ENCODE measurements at places on chromosomes 11 and 22.

GRCh38 chr11:58345204-58345603, 13.7 kb downstream of the OR5B17 start:
- no peak for DNase-seq

DNA sequence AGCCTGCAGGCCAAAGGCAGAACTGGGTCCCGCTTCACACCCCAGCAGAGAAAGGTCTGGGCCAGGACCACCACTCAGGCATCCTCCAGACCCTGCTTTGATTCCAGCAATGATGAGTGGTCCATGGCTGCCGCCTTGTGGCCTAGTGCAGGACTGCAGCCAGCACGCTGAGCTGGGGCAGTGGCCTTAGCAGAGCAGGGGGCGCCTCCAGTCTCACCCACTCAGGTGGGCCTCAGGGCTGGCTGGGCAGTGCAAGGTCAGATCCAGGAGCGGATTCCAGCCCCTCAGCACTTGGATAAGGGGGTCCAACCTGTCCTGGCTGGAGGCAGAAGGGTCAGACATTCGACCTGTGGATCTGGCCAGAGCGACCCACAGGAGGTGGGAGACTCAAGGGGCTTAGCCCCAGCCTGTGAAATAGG, 9.6 kb upstream of the PDE2A start:
- peak; percentile 36 for DNase-seq

- no peak for DNase-seq
These were observed 39.0 kb downstream of the RTL6 start for GRCh38 chr22:44459041-44459440.

DNA sequence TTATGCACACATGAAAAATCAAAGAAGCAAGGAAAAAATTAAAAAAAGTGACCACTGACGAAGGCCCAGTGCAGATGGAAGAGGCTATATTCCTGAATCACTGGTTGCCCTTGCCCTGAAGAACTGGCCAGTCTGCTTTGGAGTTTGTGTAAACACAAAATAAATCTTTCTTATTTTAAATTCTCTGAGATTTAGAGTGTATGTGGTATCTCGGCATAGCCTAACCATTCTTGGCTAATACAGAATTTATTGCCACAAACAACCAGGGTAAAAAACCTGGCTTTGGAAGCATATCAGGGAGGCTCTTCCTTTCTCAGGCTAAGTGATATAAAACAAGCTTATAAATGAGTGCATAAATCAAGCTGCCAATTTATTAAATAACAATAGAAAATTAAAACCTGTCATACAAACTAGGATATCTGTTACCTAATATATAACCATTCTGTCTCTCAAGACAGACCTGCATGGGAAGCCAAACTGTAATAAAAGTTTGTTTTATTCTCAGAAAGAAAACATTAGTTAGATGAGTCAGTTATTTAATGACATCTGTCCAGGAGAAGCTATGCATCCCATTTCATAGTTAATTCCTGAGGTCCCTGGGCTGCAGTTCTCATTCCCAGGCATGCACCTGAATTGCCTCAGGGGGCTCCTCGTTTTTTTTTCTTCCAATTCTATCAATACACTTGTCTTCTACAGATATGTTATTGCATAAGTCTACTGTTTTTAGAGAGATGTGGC, 6.1 kb upstream of the TMEM135 start:
- no peak for DNase-seq

- no peak for DNase-seq
These were observed 275.3 kb downstream of the ETS1 start for GRCh38 chr11:128311742-128312719.

DNA sequence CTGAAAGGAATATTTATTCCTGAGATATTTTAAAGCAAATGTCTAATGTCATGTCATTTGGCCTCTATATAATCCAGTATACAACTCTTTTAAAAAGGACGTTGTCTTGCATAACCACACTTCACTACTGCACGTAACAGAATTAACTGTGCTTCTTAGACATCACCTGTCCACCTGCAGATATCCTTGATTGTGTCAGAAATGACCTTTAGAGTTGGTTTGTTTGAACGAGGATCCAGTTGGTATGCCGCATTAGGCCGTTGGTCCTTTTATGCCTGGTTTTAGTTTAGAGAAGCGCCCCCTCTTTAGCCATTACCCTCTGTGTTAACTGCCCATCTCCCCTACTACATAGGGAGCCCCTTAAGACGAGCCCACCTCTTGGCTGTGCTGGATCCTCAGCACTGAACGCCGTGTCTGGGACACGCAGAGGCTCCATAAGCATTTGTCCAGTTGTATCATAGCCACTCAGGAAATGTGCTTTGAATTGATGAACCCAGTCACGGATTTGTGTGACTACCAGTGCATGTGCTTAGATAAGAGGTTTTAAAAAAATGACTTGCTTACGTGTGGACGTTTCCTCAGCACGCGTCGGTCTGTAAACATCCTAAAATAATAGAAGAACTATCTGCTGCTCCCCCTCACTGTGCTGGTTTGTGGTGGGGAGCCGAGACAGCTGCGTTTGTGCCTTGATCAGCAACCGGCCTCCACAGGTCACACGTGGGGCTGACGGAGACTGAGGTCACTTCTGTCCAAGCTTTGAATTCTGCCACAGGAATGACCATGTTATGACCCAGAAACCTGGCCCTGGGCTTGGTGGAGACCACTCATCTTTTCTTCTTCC, 4.0 kb downstream of the MICAL2 start:
- DNase-seq = no peak

GRCh38 chr11:132993991-132994502, 538.3 kb downstream of the OPCML start:
- DNase-seq = no peak

- no peak for DNase-seq
These were observed 137.9 kb upstream of the RASSF10 start for GRCh38 chr11:12871241-12871640.

DNA sequence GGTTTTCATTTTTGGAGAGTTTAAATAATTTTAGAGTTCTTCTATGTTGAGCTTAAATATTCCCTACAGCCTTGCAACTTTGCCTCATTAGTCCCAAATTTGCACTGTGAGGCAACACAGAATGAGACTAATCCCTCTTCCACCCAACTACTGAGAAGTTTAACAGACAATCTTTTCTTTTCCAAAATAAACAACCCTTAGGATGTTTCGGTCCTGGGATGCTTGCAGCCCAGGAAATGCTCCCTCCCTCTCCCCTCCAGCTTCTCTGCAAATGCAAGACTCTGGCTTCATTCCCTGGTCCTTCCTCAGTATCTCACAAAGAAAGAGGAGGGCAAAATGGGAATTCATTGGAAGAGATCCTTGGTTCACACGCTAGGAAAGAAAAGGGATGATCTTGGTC, 222.5 kb downstream of the ST3GAL4 start:
- DNase-seq = no peak

- DNase-seq = peak; percentile 71
These were observed 2.0 kb downstream of the HEPN1 start for GRCh38 chr11:124920870-124921609.

GRCh38 chr11:48123934-48124755, 92.5 kb upstream of the OR4B1 start:
- no peak for DNase-seq

DNA sequence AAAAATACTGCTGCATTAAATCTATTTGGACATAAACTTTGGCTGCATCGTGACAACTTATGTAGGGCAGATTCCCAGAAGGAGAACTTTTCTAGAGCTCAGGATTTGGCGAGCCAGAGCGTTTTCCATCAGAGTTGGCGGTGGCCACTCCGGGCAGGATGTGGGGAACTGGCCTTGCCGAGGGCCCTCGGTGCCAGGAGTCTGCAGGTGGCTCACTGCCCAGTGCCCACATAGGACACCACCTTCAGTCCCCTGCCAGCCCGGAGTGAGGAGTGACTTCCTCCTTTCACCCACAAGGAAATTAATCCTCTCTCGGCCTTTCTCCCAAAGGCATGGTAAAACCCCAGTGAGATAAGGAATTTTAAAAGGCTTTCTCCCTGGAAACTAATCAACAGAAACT, 1.6 kb upstream of the LGALS2 start:
- no peak for DNase-seq

GRCh38 chr11:73286240-73286810, 14.2 kb downstream of the P2RY6 start:
- no peak for DNase-seq

- no peak for DNase-seq
These were observed 518.7 kb downstream of the NTM start for GRCh38 chr11:131889146-131889577.

GRCh38 chr11:65505466-65506289, 6.8 kb downstream of the MALAT1 start:
- no peak for DNase-seq

- no peak for DNase-seq
These were observed 8.8 kb upstream of the CEP295 start for GRCh38 chr11:93652679-93653078.

GRCh38 chr11:73614591-73614990, 16.7 kb upstream of the FAM168A start:
- DNase-seq = no peak

GRCh38 chr22:43227239-43227630, 40.3 kb upstream of the TTLL12 start:
- no peak for DNase-seq

GRCh38 chr11:68651208-68651984, 32.9 kb upstream of the GAL start:
- DNase-seq = no peak

- DNase-seq = no peak
These were observed 184.0 kb downstream of the TBC1D22A start for GRCh38 chr22:46946383-46946962.

GRCh38 chr22:49638788-49639187, 188.9 kb downstream of the BRD1 start:
- no peak for DNase-seq

GRCh38 chr22:35949243-35949642, 79.4 kb downstream of the RBFOX2 start:
- no peak for DNase-seq

- DNase-seq = no peak
These were observed 8.7 kb downstream of the TRIM22 start for GRCh38 chr11:5698281-5698680.

DNA sequence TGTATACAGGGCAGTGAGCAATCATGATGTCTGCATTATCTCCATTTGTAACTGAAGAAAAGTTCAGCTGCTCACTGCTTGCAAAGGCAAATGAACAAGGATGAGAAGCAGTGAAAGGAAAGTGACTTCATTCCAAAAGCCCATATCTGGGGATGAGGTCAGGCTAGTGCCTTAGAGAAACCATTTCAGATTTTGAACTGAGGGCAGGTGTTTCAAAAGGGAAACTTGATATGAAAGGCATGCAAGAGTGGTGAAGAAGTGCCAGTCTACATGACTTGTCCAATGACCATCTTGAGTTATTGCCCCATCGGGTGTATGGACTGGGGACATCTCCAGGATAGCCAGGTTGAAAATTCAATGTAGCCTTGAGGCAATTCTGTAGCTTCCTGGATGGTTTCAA, 7.3 kb upstream of the APOL4 start:
- DNase-seq = no peak

DNA sequence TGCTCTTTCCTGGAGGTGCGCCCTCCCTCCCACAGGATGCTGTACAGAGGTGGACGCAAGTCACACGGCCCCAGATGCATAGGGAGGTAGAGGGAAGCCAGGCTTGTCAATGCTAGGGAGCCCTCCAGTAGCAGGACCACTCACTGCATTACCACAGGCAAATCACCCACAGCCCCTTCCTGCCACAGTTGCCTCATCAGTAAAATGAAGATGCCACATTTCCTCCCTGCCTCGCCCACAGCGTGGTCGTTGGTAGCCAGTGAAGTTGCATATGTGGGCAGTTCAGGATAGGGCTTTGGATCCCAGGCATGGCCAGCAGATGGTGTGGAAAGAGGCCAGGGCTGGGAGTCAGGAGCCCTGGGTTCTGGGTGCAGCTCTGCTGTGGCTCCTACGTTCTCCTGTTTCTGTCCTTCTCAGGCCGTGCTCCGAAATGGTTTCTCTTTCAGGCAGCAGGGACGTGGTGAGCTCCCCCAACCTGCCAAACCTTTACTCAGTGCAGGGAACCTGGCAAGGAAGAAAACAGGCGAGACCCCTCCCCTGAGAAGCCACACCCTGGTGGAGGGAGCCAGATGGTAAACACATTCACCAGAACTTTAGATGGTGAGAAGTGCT, 22.6 kb downstream of the DAGLA start:
- DNase-seq = no peak

DNA sequence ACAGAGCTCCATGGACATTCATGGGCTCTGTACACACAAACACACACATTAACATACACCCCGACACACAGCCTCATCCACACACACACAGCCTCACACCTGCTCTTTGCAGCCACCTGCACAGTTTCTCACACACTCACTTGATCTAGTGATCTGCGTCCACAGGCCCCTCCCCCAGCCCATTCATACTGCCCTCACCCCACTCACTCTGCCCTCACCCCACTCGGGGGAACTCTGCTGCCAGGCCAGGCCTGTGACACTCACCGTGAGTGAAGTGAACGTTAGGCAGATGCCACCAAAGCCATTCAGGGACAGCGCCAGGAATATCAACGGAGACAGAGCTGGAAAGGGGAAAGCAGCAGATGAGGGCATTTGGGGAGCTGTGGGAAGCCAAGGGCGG, 15.0 kb downstream of the SLC43A1 start:
- DNase-seq = no peak

DNA sequence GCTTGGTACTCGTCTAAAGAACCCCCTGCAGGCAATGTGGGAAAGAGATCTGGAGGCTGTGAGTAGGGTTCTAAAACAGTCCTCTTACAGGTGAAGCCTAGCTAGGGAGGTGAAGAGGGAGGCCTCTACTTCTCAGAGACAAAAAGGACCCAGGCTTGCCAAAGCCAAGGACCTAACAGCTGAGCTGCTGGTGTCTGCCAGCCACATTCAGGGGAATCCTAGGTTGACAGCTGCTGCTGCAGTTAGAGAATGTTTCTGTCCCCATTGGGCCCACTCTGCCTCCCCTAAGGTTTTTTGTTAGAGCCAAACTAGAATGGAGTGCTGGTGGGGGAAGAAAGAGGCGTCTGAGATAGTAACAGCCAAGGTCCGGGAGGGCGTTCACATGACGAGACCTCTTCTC, 26.6 kb upstream of the TLCD5 start:
- no peak for DNase-seq

GRCh38 chr11:8227156-8228152, 36.2 kb downstream of the LMO1 start:
- no peak for DNase-seq

GRCh38 chr11:10716543-10717259, 23.1 kb upstream of the IRAG1 start:
- DNase-seq = no peak

- DNase-seq = no peak
These were observed 6.3 kb upstream of the ZC3H12C start for GRCh38 chr11:110086892-110087309.

GRCh38 chr11:65317025-65317786, 2.5 kb downstream of the CDC42EP2 start:
- DNase-seq = no peak

- DNase-seq = no peak
These were observed 77.8 kb upstream of the DDI1 start for GRCh38 chr11:103958475-103959215.

GRCh38 chr11:77080643-77081210, 14.0 kb downstream of the CAPN5 start:
- DNase-seq = no peak

GRCh38 chr11:12435264-12435663, 57.9 kb downstream of the PARVA start:
- DNase-seq = no peak

Data from stimulated activated CD8-positive, alpha-beta memory T cell treated with anti-CD3 and anti-CD28 coated beads, Interleukin-12 subunit alpha, Interleukin-12 subunit beta, amount 100 ng/mL, for 4 hours (primary cell).